ENCODE measurements at places on chromosomes 4 and X.

- no peak for DNase-seq
Measured at GRCh38 chrX:11609109-11609508, 56.6 kb downstream of the ARHGAP6 start.

- no peak for DNase-seq
Measured at GRCh38 chr4:174628191-174628590, 105.9 kb upstream of the HPGD start.

GRCh38 chr4:147286846-147287587 lies 193.9 kb upstream of the EDNRA start:
- DNase-seq = no peak

GRCh38 chrX:9488586-9488985 lies 23.7 kb downstream of the TBL1X start:
- DNase-seq = no peak

- DNase-seq = peak; percentile 49
Measured at GRCh38 chr4:8403173-8403753, 37.3 kb downstream of the ACOX3 start.
